ENCODE measurements at places on chromosomes 3 and 15.

DNA sequence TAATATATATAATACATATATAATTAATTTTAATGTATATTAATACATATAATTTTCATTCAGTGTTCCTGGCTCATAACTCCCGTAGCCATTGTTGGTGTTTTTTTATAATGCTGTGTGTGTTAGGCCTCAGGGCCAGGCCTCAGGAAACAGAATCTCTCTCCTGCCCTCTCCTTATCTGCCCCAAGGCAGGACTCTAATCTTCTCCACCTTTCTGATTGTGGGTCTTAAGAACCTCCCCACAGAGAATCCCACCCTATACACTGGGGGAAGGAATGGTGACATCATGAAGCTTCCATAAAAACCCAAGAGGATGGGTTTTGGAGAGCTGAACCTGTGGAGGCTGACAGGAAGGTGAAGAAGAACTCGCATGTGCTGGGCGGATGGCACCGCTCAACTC lies 4.0 kb upstream of the FMN1 start:
- DNase-seq, result no peak

- no peak for DNase-seq
Measured at GRCh38 chr15:79740561-79740960, 156.3 kb downstream of the MTHFS start.

GRCh38 chr3:103511891-103512290 lies 1077.1 kb downstream of the ZPLD1 start:
- DNase-seq, result no peak

GRCh38 chr3:159632128-159632527 lies 356.5 kb upstream of the IL12A start:
- DNase-seq, result no peak

DNA sequence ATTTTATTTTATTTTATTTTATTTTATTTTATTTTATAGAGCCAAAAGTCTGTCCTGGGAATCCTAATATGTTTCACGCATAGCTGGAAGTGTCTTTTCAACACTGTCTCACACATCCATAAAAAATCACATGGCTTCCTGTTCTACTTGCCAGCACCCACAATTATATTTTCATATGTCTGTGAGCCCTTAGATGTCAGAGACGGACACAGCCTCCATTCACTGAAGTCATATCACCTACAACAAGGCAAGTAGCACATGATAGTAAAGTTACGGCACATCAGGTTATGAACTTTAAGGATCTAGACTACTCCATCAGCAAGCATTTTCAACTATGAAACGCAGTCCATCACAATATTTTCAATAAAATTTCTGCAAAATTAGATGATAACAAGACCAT lies 168.4 kb downstream of the ZIC4 start:
- DNase-seq, result no peak

Measured in A172 (cell line).